ENCODE measurements at places on chromosomes 2 and 18.

GRCh38 chr2:115412501-115412900 lies 970.1 kb downstream of the DPP10 start:
- no peak for DNase-seq

DNA sequence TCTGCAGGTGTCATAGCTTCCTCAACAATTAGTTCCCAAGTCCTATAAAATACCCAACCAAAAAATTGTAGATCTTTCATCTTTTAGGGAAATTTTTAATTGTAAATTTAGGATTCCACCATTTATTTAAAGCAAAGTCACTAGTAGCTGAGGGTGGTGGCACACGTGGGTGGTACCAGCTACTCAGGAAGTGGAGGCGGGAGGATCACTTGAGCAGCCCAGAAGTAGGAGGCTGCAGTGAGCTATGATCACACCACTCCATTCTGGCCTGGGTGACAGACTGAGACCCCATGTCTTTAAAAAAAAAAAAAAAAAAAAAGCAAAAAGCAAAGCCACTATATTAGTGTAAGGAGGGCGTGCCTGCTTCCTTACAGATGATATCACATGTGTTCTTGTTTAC lies 60.3 kb upstream of the GREB1L start:
- no peak for DNase-seq

GRCh38 chr18:59661891-59662701 lies 35.1 kb downstream of the CCBE1 start:
- no peak for DNase-seq

GRCh38 chr2:67260343-67261277 lies 136.5 kb upstream of the ETAA1 start:
- DNase-seq = peak; percentile 98

GRCh38 chr2:8309131-8309530 lies 372.7 kb upstream of the ID2 start:
- DNase-seq = no peak

DNA sequence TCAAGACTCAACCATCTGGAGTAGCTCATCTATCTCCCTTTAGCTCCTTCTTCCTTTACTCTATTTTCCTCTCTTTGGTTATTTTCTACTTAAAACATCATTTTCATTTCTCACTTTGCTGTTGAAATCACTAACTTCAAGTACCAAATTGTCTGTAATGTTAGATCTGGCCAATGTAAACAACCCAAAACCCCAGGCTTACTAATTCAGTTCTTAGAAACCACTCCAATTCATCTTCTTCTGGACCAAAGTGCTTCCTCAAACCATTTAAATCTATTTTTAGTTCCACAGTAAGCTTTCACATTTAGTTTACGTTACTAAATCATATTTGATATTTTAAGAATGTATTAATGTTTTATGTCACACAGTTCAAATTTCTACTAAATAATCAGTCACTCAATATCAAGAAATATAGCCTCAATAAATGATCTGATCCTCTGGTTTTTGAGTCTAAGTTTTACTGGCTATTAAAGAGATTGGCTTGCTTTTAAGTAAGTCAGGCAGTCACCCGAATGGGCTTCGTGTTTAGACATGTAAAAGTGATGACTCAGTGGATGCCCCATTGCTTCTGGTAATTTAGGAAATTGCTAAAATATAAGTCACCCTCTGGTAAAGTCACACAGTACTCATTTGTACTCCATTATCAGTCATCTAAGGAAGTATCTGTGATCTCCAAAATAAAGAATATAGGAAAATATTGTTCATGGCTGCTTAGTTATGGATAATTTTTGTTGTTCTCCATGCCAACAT lies 527.2 kb upstream of the SOX11 start:
- peak; percentile 20 for DNase-seq

- peak; percentile 66 for DNase-seq
Measured at GRCh38 chr18:34710458-34710914, 388 bp downstream of the DTNA start.

DNA sequence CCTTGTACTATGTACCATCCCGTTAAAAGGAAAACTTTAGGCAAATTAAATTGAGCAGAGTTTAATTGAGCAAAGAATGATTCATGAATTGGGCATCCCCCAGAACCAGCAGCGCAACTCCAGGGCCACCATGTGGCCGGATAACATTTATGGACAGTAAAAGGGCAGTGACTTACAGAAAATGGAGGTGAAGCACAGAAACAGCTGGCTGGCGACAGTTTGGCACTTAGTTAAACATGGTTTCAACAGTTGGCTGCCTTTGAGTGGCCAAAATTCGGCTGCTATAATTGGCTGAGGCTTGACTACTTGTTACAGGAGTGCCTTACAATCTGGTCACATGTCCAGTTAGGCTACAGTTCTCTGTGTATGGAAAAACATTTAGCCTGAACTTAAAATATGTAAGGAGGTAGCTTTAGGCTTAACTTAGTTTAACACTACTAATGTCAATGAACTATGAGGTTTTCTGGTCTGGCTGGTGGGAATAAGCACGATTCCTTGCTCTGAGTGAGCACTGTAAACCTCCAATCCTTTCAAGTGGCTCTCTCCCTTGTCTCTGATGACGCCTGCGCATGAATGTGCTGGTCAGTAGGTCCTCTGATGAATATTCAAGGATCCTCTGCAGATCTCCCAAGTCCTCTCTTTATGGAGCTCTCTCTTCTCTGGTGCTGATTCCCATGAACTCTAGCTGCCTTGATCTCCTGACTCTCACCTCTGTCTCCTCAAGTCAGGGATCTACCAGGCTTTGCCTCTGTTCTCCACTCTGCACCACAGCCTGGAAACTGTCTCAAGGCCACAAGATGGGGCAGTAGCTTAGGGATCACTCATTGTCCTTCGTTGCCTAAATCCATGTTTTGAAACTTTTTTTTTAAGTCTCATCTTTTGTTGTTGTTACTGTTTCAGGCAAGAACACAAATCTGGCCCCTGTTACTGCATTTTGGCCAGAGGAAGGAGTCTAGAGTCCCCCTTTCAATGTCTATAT lies 24.4 kb upstream of the RAB31 start:
- no peak for DNase-seq

- DNase-seq = no peak
Measured at GRCh38 chr2:160464017-160464416, 29.6 kb downstream of the RBMS1 start.

- DNase-seq = no peak
Measured at GRCh38 chr2:58852243-58852642, 611.1 kb upstream of the FANCL start.

- no peak for DNase-seq
Measured at GRCh38 chr2:33577668-33578067, 21.4 kb downstream of the FAM98A start.

GRCh38 chr2:44136252-44136651 lies 32.4 kb upstream of the PPM1B start:
- DNase-seq = peak; percentile 33

DNA sequence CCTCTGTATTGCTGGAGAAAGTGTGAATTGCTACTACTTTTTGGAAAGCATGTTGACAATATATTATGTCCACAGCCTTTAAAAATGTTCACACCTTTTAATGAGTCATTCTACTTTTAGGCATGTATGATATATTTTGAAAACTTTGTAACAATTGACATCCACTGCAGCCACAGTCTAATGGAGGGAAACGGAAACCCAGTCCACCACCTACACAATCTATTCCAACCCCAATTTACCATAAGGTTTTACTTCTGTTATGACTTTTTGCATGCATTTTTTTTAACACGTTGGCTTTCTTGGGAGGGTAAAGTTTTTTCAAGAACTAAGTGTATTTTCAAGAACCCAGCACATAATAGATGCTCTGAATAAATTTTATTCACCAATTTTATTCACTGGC lies 38.5 kb upstream of the ATP8B1 start:
- no peak for DNase-seq

DNA sequence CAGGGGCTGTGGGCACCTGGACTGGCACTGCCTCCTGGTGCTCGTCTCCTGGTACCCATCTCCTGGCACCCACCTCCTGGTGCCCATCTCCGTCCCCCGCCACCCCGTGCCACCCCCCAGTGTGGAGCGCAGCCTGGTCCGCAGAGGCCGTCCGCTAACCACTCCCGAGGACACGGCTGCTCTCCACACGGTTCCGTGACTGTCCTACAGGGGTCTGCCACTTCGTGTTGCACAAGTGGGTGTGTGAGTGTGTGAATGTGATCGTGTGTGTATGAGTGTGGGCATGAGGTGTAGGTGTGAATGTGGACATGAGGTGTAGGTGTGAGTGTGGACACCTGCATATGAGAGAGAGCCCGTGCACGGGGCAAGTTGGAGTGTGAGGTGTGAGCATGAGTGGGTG lies 119.4 kb upstream of the HS6ST1 start:
- DNase-seq = no peak

DNA sequence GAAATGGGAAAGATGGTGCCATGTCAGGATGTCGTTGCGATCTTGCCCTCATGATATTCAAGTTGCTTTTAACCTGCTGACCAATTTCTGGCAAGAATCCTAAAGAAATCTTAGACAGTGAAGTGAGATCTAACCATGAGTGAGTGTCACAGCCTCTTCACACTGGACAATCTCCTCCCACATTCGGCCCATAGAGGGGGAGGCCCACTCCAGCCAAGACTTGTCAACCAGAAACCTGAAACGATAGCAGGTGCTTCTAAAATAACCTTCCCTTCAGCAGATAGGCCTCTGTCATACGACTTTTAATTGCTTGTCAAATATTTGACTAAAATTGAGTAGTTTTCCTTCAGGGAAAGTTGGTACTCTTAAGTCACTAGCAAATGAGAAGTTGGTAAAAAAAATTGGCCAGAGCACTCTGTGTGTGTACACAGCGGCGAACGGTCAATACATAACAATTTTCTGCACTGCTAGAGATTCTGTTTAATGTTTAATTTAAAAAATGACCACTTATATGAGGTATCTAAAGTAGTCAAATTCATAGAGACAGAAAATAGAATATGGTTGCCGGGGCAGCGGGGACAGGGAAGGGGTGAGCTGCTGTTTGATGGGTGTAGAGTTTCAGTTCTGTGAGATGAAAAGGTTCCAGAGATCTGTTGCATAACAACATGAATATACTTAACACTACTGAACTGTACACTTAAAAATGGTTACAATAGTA lies 110.2 kb downstream of the VAPA start:
- no peak for DNase-seq

DNA sequence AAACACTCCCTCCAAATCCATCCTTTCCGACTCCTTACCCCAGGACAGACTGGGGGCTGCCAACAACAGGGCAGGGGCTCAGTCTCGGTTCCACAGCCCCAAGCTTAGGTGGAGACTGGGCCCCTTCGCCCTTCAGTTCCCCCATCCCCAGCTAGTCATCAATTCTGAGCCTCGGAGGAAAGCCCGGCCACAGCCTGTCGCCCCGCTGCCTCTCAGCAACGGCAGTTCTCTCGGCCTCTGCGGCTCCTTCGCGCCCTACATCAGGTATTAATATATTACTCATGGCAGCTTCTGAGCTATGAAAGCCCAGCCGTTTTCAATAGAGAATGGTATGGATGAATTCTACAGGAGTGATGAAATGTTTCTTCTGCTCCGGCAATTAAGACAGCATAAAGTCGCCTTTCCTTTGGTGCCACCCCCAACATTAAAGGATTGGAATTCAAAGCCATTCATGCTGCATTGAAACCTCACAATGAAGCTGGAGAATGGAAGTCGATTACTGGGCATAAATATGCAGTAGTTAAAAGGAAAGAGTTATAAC lies 2.8 kb downstream of the HDAC4 start:
- DNase-seq = no peak

DNA sequence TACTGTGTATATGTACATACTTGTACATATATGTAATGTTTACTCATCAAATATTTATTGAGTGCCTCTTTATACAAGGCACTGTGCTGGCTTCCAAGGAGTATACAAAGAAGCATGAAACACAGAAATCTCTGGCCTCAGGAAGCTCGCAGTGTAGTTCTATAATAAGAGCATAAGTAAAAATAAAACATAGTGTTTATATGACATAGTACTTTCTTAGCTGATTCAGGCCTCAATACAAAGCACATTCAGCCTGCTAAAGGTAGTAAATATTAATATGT lies 13.9 kb downstream of the STAMBP start:
- DNase-seq = no peak

DNA sequence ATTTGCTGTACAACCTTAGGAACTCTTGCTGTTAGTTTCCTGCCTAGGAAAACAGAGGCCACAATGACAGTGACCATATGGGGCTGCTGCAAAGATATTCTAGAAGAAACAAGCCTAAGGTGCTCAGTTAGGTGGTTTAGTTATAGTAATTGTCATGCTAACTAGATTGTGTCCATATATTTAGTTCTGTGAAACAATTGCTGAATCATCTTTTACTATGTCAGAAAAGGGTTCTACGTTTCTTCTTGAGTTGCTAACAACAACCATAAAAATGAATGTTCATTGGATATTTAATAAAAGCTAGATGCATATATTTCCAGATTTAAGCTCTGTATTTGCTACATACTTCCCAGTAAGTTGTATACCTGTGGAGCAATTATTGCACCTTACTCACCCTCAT lies 597.2 kb upstream of the KLHL29 start:
- DNase-seq = no peak

DNA sequence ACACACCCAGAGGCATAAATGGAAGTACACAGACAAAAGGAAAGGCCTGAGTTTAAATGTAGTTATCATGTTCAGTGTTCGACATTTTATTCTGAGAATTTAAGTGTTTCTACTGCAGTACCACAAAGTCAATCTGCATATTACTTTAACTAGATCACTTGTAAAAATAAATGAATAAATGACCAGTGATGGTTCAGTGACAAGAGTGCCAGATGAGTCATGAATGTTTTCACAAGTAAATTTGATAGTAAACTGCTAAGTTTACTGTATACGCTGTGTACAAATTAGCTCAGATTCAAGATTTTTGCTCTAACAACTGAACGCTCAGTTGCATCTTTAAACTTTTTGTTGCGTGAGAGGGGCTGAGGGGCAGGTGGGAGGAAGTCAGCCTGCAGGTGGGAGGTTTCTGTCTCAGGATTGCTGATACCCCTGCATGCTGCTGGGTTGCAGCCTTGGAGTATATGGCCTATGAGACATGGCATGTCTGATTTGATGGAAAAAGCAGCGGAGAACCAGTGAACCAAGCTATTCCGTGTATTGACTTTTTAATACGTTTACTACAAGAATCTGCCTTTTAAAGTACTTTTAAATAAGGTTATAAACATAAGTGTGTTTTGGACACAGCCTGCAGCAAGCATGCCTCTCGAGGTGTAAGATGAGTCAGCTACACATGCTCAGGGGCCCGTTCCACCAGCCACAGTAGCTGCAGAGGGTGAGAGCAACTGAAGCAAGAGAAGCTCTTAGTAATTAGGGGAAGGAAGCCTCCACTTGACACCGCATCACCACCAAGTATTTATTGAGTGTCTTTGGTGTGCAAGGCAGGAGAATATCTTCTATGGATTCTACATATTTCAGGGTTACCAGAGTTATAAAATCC lies 245.1 kb downstream of the NEDD4L start:
- no peak for DNase-seq

GRCh38 chr2:216918088-216918680 lies 58.3 kb upstream of the TNP1 start:
- DNase-seq = peak; percentile 8
